Stimulated activated CD4-positive, alpha-beta T cell treated with anti-CD3 and anti-CD28 coated beads, Interleukin-12 subunit alpha, Interleukin-12 subunit beta, amount 100 ng/mL, for 48 hours (primary cell): ENCODE measurements at places on chromosomes 1 and 21.

DNA sequence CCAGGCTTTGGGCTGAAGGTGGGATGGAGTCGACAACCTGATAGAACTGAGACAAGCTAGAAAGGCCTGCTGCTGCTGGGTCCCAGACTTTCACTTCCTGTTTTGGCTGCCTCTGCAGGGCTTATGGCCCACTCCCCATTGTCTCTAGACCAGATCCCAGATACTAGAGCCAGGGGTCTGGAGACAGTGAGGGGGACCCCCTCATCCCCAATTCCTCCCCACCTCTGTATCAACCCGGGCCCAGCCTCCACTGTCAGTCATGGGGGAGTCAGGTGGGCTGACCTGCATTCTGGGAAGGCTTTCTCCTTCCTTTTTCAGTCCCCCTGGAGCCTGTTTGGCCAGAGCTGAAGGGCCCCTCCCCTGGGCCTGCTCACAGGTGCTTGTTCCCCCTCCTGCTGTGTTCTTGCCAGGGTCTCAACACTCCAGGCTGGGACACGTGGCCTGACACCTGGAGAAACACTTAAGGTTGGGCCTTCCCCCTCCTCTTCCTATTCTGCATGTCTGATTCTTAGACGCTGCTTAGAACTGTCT is 18.0 kb upstream of the ETV3L start:
- DNase-seq: no peak

- DNase-seq: no peak
Measured at GRCh38 chr1:20114021-20114648, 5.2 kb downstream of the PLA2G2D start.

GRCh38 chr1:168405906-168406549 is 125.4 kb downstream of the TBX19 start:
- DNase-seq: no peak

GRCh38 chr1:7698641-7699040 is 72.5 kb upstream of the VAMP3 start:
- no peak for DNase-seq

DNA sequence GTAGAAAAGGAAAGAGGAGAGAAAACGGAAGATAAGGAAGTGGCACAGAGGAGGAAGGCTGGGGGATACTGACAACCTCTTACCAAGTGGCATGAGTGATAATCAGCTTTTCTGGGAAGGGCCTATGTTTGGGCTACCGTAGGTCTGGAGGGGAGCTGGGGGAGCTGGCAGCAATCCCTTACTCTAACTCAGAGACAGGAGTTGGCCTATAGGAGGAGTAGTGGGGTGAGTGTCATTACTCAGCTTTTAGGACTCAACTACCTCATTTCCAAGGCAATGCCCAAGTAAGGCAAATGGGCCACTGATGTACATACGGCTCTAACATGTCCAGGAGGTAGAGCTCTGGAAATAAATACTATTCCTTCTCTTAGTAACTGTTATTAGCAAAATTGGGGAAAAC is 48.7 kb upstream of the DMRTA2 start:
- no peak for DNase-seq

GRCh38 chr1:119431836-119432235 is 16.9 kb downstream of the HSD3B2 start:
- DNase-seq: no peak

DNA sequence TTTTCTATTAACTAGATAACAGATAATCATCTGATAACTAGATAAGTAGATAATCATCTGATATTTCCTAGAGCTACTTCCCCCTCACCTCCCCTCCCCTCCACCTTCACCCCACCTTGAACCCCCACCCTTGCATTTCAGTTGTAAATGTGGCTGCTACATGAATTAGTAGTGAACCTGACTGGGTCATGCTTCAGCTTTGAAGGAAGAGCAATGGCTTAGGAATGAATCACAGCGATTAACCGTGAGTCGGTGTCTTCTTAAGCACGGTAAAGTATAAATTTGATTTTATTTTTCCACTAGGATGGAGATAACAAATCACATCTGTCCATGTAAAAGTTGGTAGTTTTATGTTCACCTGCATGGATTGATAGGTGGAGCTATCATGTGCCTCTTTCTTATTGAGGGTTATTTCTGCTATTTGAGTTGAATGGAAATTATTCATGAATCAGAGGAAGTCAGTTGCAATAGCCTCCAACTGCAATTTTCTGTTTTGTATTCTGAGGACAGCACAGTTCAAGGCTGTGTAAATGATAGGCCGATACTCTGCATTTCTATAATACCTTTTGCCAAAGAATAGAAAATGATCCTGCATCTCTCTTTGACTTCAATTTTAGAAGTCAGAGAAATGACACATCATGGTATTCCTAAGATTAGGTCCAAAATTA is 235.0 kb downstream of the PTGER3 start:
- DNase-seq: no peak

GRCh38 chr1:19981507-19982312 is 2.3 kb upstream of the PLA2G2A start:
- DNase-seq: no peak

DNA sequence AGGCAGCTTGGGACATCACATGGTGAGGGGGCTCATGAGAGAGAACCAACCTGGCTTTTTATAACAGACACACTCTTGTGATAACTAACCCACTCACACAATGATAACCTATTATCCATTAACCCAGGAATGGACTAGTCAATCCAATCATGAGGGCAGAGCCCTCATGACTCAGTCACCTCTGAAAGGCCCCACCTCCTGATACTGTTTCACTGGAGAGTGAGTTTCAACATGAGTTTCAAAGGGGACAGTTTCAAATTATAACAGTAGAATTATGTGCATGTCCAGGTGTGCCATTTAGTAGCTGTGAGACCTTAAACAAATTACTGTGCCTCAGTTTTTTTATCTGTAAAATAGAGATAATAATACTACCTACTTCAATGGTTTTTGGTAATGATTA is 47.6 kb upstream of the PPP2R5A start:
- no peak for DNase-seq

- DNase-seq: no peak
Measured at GRCh38 chr1:230210326-230210980, 143.4 kb downstream of the GALNT2 start.

GRCh38 chr1:161159913-161160243 is 578 bp downstream of the USP21 start:
- no peak for DNase-seq

DNA sequence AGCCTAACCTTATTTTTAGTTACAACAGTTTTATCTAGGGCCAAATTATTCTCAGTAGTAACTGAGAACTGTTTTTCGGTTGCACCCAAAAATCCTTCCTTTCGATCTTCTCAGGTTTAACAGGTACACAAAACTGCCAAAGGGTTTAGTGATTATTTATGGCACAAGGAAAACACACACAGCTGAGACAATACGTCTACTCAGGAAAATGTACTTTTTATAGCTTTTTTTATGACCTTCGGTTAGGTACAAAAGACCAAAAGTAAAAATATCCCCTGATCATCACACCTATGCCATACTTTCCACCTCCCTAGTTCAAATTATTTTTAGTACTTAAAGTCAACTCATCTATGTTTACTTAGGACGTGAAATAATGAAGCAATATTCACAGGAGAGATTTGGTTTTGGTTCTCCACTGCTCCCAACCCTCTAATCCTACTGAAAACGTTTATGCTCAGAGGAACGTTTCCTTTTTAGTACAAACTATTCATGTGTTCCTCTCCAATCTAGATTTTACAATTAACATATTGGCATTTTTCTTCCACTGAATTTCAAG is 48.7 kb downstream of the TTLL7 start:
- no peak for DNase-seq

DNA sequence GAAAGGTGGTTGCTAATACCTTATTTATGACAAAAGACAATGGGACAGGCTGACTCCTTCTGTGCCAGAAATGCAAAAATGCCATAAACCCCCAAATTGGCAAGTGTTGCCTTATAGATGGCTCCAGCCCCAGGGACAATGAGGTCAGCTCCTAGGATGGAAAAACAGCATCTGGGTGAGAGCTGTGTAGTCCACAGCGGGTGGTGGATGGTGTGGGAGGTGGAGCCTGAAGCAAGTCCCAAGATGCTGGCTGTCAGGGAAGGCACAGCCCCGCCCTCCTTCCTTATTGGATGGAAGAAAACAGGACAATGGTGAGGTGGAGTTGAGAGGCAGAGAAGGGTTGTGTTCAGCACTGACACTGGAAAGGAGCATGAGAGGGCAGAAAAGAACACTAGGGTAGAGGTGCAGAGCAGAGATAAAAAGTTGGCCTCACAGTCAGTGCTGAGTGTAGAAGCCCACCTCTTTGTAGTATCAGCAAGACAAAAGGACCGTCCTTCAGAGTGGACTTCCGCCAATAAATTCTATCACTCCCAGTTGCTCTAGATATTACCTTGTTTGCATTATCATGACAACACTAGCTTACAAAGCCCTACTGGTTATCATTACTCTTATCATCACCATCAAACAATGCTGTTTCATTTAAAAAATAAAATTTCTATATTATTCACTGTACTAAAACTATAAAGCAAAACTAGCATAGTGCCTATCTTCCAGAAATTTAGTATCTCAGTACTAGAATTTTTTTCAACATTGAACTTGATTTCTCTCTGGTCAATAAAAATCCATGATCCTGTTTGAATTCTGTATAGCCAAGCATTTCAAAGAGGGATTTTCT is 3.7 kb upstream of the SDE2 start:
- no peak for DNase-seq

DNA sequence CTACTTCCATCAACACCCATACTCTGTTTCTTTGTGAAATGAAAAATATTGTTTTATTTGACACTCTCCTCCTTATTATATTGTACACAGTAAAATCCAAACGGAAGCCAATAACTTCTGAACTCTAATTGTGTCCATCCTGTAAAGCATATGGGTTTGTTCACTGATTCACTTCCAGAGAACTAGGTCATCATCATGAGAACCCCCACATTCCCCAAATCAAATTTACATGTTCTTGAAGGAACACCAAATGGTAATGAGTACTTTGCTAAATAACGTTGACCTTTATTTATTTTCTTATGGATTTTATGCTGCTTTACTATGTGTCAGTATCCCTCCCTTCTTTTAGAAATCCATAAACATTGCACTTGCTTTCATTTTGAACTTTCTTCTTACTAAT is 213.4 kb upstream of the CACYBP start:
- DNase-seq: no peak

DNA sequence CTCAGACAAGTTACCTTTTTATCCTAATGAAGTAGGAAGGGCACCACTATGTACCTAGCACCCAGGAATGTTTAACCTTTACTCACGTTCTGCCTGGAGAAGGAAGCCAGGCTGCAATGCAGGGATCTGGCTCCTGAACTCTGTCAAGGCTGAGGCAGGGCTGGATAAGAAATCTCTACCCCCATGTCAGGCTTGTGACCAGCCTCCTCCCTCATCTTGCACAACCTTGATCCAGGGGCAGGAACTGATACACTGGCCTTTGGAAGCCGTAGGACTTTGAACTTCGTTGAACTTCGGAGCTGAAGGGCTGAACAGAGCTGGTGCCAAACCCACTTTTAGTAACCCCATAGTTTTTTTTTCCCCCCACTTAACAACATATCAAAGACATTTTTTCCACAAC is 8.0 kb upstream of the AKR1A1 start:
- DNase-seq: no peak

DNA sequence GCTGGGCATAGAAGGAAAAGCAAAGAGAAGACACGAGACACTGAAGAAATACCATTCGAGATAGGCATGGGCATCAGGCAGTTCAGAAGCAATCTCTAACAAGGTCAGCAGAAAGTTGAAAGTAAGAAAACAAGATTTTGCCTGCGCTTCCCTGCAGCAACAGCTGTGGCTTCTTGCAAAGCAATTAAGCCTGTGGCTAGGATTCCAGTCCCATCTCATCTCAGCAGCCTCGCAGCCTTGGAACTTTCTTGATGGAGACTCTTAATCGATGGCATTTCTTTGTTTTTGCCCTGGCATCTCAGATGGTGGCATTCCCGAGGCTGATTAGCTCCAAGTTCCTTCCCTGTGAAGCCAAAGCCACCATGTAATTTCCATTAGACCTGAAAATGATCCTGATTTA is 64.6 kb upstream of the SPAG17 start:
- no peak for DNase-seq

- DNase-seq: no peak
Measured at GRCh38 chr1:239287296-239287695, 99.1 kb upstream of the CHRM3 start.

DNA sequence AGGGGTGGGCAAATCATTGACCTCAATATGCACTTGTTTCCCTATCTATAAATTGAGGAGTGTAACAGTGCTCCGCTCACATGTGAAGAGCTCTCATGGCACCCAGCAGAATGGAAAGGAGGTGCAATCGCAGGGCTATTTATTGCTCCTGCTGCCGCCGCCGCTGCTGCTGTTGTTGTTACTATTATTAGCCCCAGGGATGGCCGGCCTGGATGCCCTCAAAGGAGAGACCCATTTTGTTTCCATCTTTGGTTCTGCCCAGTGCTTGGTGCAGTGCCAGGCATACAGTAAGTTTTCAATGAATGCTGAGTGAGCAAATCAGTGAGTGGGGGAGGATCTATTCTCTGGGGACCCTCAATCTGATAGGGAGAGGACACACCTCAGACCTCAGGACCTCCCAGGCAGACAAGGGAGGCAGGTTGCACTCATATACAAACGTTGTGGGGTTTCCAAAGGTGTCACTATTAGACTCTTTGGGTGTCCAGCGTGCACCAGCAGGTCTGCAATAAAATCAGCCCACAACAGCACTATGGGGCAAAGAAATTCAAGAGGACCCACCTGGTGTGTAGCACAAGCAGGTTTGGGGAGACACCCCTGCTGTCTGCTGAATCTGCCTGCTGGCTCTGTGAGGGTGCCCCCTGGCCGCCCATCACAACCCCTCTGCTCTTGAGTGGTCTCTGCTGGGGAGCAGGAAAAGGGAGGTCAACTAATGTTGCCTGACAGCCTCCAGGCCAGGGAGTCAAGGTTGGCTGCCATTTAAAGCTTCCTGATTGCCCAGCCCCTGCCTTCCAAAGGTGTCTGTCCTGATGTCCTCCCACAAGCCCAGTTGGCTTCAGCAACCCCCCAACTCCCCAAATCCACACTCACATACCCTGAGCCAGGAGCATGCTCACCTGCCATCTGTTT is 136.3 kb downstream of the ACTL8 start:
- DNase-seq: no peak

DNA sequence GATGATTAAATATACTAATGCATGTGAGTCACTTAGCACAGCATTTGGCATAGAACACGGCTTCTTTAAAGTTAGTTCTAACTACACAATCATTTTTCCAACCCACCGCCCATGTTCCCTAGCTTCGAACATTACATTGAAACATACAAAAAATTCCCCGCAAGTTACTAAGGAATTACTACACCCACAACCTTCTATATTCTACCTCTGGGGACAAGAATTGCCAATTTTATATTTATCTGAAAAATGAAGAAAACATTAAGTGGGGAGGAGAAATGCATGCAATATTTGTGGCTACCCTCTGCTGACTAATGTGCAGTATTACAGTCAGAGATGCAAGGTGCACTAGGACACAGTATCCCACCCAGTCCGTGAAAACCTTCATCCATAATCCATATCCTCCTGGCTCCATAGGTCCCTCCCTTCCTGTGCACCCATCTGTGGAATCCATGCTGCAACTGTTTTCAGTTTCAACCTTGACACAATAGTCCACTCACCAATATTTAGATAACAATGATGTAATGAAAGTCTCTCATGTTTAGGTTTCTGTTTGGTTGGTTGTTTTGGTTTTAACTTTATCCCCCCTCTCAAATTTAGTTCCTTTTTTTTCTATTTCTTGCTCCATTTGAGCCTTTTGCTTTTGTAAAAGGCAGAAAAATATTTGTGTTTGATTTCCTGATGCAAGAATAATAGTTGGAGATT is 31.6 kb downstream of the RGS5 start:
- DNase-seq: no peak
